Ovary (tissue), 10 donors: ENCODE measurements at places on chromosomes 12 and 14. TPM values are rescaled to one million over a fixed set of nuclear protein-coding genes. Genes with fewer than 3 reads are reported as not detected.

AMDHD1 gene
- 0.13 TPM for polyA plus RNA-seq

CPNE6 gene
- 0.55 TPM for polyA plus RNA-seq

LRFN5 gene
- 0.71 TPM for polyA plus RNA-seq

RHEBL1 gene
- polyA plus RNA-seq: 1.2 TPM

PPP1R12A gene
- polyA plus RNA-seq: 96.1 TPM

IL31 gene
- polyA plus RNA-seq: not detected

RPS6KL1 gene
- polyA plus RNA-seq: 1.7 TPM

MUCL1 gene
- 0.58 TPM for polyA plus RNA-seq

SLC2A13 gene
- polyA plus RNA-seq: 2.3 TPM

ALKBH2 gene
- 24.8 TPM for polyA plus RNA-seq

LEMD3 gene
- 21.6 TPM for polyA plus RNA-seq

MYH7 gene
- 0.93 TPM for polyA plus RNA-seq

ZDHHC22 gene
- 0.02 TPM for polyA plus RNA-seq

C12orf75 gene
- polyA plus RNA-seq: 83.9 TPM

KRT72 gene
- not detected for polyA plus RNA-seq

HCAR2 gene
- 0.25 TPM for polyA plus RNA-seq

ADSS1 gene
- 4.9 TPM for polyA plus RNA-seq

KLHL33 gene
- 0.73 TPM for polyA plus RNA-seq

TAS2R7 gene
- polyA plus RNA-seq: not detected
